Ascending aorta (tissue), 2 donors: ENCODE measurements at places on chromosomes 4 and X. TPM values are rescaled to one million over a fixed set of nuclear protein-coding genes. Genes with fewer than 3 reads are reported as not detected.
A peak's percentile ranks its signal among the peaks of the same experiment; 100 is the strongest.

The FHIP1A gene
- not detected for total RNA-seq

The HSFX2 gene
- not detected for total RNA-seq

The GPRASP2 gene
- total RNA-seq: 8.7 TPM

The FATE1 gene
- not detected for total RNA-seq

DNA sequence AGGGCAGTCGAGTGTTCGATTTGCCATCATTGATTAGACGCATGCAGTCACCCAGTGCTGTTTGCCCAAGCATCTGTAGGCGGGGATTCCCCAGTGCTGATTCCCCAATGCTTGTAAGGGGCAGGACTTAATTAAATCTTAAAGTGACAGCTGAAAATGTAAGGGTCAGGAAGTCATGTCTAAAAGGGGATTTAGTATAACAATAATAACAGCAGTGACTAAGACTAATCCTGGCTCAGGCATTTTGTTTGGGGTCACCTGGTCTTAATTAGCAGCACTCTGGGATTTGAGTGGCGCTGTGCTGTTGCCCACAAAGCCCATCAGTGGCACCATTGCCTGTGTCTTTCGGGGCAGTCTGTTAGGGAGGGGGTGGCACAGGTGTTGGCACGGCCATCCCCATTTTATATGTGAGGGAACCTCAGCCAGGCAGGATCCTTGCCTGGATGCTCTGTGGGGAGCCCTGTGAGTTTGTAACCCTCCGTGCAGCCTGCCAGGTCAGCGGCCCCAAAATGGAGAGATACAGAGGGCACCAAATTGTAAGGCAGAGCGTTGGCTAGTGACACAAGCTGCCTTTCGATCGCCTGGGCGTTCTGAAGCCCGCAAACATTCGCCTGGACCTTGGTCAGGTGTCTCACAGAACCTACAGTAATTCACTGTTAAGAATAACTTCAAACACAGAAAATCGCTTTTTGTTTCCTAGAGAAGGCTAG, 146.7 kb downstream of the TBL1X start:
- no peak overlapping the region for H3K4me3 ChIP-seq
- H3K36me3 ChIP-seq: no peaks in the 10 kb centered on the region
- H3K27ac ChIP-seq: no peak overlapping the region
- no peak for DNase-seq

DNA sequence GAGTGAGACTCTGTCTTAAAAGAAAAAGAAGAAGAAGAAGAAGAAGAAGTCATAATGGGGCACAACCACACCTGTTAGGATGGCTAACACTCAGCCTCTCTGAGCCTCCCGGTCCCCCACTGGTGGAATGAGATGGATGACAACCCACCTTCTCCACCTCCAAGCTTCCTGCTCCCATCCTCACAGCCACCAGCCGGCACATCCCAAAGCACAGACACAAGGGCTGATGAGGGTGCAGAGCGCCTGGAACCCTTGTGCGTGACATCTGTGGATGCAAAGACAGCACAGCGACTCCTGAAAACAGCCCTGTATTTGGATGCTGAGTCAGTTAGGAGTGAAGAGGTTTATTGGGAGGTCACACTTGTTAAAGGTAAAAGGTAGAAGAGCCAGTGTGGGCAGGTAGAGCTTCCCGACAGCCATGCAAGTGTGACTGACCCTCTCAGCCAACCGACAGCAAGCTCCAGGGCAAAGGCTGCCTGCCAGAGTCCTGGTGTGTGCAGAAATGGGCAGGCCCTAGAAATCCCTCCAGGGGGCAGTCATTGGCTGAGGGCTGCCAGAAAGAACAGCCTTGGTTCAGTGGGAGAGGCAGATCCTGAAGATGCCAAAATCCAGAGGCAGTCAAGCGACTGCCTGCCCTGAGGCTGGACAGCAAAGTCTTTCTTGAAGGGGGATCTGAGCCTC, 26.6 kb upstream of the MAN2B2 start:
- H3K27ac ChIP-seq: no peak overlapping the region
- no peaks in the 10 kb centered on the region for H3K36me3 ChIP-seq
- no peaks in the 10 kb centered on the region for H3K4me1 ChIP-seq
- no peaks in the 10 kb centered on the region for H3K27me3 ChIP-seq
- H3K4me3 ChIP-seq: no peak overlapping the region

GRCh38 chr4:56345458-56345857, 41.8 kb downstream of the AASDH start:
- peaks cover 18% of the 10 kb centered on the region for H3K36me3 ChIP-seq
- no peaks in the 10 kb centered on the region for H3K27me3 ChIP-seq
- no peaks in the 10 kb centered on the region for H3K4me1 ChIP-seq
- H3K4me3 ChIP-seq: no peak overlapping the region

GRCh38 chr4:41408150-41408549, 129.8 kb upstream of the LIMCH1 start:
- no peaks in the 10 kb centered on the region for H3K36me3 ChIP-seq
- no peaks in the 10 kb centered on the region for H3K27me3 ChIP-seq
- H3K27ac ChIP-seq: no peak overlapping the region
- DNase-seq: no peak
- H3K4me1 ChIP-seq: peaks cover 22% of the 10 kb centered on the region

- no peak for DNase-seq
- no peaks in the 10 kb centered on the region for H3K36me3 ChIP-seq
- no peak overlapping the region for H3K4me3 ChIP-seq
- peak overlapping the region; percentile 3 for H3K27ac ChIP-seq
- no peaks in the 10 kb centered on the region for H3K27me3 ChIP-seq
Measured at GRCh38 chr4:15118292-15118691, 116.0 kb downstream of the CPEB2 start.

GRCh38 chr4:143502231-143502630, 11.3 kb upstream of the SMARCA5 start:
- H3K27ac ChIP-seq: no peak overlapping the region
- DNase-seq: no peak
- H3K4me1 ChIP-seq: no peaks in the 10 kb centered on the region
- no peak overlapping the region for H3K4me3 ChIP-seq

DNA sequence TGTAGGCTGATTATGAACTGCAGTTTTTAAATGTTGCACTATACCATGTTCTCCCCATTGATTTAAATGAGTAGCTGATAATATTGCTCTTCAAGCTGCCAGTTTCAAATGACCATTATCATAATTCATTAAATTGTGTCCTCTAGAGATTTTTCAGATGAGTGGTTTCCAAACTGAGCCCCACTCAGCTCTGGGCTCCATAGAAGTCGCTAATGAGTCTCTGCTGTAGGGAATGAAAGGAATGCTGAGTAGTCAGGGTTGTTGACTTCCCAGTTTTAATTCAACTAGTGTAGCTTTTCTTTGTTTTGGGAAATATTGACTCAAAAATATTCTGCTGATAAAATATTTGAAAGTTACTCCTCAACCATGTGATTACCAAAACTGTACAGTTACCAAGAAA, 1081.1 kb downstream of the ARAP2 start:
- no peak overlapping the region for H3K27ac ChIP-seq
- no peak for DNase-seq
- no peaks in the 10 kb centered on the region for H3K36me3 ChIP-seq
- no peaks in the 10 kb centered on the region for H3K27me3 ChIP-seq

- no peaks in the 10 kb centered on the region for H3K27me3 ChIP-seq
- H3K4me3 ChIP-seq: no peak overlapping the region
- H3K36me3 ChIP-seq: no peaks in the 10 kb centered on the region
Measured at GRCh38 chrX:437661-438390, 51.1 kb upstream of the PPP2R3B start.

DNA sequence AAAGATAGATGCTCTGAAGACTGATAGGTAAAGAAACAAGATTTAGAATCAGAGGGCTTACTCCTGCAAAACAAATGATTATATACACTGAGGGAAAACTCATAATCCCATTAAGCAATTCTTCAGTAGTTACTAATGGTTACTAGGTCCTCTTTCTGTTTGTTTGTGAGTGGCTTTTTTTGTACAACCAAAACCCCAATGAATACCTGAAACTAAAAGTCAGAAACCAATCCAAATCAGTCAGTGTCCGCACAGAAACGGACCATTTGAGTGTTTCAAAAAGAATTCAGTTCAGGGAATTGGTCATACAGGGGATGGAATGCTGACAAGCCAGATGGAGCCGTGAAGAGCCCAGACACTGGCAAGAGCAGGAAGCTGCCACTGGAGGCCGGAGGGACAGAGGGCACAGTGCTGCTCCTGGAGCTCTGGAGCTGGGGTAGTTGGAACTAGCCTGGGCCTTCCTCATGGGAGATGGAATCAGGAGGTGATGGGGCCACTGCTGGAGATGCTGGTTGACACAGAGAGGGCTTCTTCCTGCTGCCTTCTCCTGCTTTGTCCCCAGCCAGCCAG, 31.9 kb downstream of the SETD7 start:
- H3K4me3 ChIP-seq: no peak overlapping the region
- H3K4me1 ChIP-seq: no peaks in the 10 kb centered on the region
- H3K27me3 ChIP-seq: no peaks in the 10 kb centered on the region
- no peak overlapping the region for H3K27ac ChIP-seq
